ENCODE measurements at places on chromosomes 11 and 22.
A peak's percentile ranks its signal among the peaks of the same experiment; 100 is the strongest.

- H3K36me3 ChIP-seq, result peaks cover 6% of the 10 kb centered on the region
- H3K27ac ChIP-seq, result peak overlapping the region; percentile 62
- peak overlapping the region; percentile 77 for H3K4me3 ChIP-seq
- no peak for DNase-seq
Observed at GRCh38 chr11:569158-569885, 6.9 kb upstream of the PHRF1 start.

GRCh38 chr11:107139396-107139795 is 121.1 kb upstream of the GUCY1A2 start:
- DNase-seq, result no peak
- H3K4me1 ChIP-seq, result no peaks in the 10 kb centered on the region
- no peak overlapping the region for H3K27ac ChIP-seq
- no peaks in the 10 kb centered on the region for H3K36me3 ChIP-seq
- no peaks in the 10 kb centered on the region for H3K27me3 ChIP-seq

DNA sequence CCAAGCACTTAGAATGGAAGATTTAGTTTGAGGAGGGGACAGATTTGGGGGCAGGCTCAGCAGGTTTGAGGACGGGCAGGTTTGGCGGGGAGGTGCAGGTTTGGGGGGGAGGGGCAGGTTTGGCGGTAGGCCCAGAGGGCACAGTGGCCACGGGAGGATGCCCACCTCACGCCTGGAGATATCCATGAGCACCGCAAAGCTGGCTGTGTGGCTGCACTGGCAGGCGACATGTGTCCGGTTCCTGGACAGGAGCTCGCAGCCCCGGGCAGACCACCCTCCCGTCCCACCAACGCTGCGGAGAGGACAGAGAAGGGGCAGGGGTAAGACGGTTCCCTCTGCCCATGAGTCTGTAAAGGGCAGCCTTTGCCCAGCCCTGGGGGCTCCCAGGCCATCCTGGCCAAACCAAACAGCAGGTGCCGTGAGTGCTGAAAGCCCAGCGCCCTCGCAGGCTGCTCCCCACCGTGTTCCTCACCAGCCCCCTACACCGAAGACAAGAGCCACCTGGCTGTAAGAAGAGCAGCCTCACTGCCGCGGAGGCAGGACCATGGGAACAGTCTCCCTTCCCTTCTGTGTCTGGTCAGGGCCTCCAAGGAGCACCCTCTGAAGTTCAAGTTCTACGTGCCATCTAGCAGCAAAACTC is 43.0 kb downstream of the TRMU start:
- H3K36me3 ChIP-seq, result no peaks in the 10 kb centered on the region
- peaks cover 16% of the 10 kb centered on the region for H3K27me3 ChIP-seq
- H3K4me1 ChIP-seq, result peaks cover 5% of the 10 kb centered on the region
- DNase-seq, result no peak
- no peak overlapping the region for H3K4me3 ChIP-seq

DNA sequence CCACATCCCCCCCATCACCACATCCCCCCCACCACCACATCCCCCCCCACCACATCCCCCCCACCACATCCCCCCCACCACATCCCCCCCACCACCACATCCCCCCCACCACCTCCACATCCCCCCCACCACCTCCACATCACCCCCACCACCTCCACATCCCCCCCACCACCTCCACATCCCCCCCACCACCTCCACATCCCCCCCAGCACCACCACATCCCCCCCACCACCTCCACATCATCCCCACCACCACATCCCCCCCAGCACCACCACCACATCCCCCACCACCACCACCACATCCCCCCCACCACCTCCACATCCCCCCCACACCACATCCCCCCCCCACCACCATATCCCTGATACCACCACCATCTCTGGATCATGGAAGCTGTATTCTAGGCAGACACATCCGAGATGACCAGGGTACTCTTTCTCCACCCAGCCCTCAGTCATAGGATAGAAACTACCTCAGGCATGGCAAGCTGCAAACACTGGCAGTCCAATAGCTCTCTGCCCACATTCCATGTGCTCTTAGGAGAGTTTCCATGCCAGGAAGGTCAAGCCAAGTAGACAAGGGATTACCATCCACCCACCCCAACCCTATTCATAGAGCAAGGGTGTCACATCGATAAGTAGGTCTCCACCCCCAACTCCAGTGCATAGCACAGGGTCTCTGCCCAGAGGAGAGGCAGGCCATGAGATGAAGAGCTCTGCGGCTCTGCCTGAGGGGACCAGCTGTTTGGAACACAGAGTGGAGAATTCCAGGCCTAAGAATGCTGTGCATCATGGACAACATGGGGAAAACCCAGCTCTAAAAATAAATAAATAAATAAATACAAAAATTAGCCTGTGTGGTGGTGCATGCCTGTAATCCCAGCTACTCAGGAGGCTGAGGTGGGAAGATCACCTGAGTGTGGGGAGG is 33.0 kb upstream of the TEAD1 start:
- no peaks in the 10 kb centered on the region for H3K4me1 ChIP-seq
- H3K27ac ChIP-seq, result no peak overlapping the region
- peaks cover 1% of the 10 kb centered on the region for H3K27me3 ChIP-seq
- peaks cover 2% of the 10 kb centered on the region for H3K36me3 ChIP-seq
- no peak overlapping the region for H3K4me3 ChIP-seq

DNA sequence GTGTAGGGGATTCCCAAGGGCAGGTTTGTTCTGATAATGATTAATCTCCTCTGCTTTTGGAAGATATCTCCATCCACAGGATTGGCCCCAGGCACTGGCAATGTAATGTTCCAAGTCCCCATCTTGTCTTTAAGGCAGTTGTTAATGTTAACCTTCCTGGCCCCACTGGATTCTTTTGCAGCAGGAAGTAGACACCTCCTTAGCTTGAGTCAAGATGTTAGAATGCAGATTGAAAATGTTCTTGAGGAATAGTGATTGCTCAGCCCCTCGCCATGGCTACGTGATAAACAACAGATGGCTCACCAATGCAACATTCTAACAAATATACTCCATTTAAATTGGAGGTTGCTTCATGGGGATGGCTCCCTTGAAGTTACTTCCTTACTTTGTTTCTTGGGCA is 7.3 kb downstream of the HEPHL1 start:
- no peaks in the 10 kb centered on the region for H3K27me3 ChIP-seq
- DNase-seq, result no peak
- H3K4me3 ChIP-seq, result no peak overlapping the region
- H3K27ac ChIP-seq, result no peak overlapping the region
- H3K36me3 ChIP-seq, result no peaks in the 10 kb centered on the region
- H3K4me1 ChIP-seq, result no peaks in the 10 kb centered on the region

- H3K27ac ChIP-seq, result no peak overlapping the region
- no peaks in the 10 kb centered on the region for H3K27me3 ChIP-seq
- no peaks in the 10 kb centered on the region for H3K36me3 ChIP-seq
- DNase-seq, result no peak
- H3K4me1 ChIP-seq, result no peaks in the 10 kb centered on the region
Observed at GRCh38 chr11:69156235-69156639, 502 bp downstream of the SMIM38 start.

DNA sequence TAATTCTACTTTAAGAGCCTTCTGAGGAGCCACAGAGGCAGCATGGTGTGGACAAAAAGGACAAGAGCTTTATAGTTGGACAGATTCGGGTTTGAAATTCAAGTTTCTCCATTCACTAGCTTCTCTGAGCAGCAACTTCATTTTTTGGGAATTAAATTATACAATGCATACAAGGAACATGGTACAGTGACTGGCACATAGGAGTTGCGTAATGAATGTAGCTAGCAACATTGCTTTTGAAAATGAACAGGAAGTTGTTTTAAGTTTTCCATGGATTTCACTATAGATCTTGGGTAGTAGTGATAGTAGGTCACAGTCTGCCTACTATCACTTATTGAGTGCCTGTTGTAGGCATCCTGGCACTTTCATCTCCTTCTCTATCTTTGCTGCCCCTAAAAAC is 41.0 kb upstream of the BMAL1 start:
- no peak overlapping the region for H3K4me3 ChIP-seq
- DNase-seq, result no peak
- H3K27ac ChIP-seq, result no peak overlapping the region
- H3K36me3 ChIP-seq, result no peaks in the 10 kb centered on the region
- peaks cover 18% of the 10 kb centered on the region for H3K27me3 ChIP-seq
- no peaks in the 10 kb centered on the region for H3K4me1 ChIP-seq

DNA sequence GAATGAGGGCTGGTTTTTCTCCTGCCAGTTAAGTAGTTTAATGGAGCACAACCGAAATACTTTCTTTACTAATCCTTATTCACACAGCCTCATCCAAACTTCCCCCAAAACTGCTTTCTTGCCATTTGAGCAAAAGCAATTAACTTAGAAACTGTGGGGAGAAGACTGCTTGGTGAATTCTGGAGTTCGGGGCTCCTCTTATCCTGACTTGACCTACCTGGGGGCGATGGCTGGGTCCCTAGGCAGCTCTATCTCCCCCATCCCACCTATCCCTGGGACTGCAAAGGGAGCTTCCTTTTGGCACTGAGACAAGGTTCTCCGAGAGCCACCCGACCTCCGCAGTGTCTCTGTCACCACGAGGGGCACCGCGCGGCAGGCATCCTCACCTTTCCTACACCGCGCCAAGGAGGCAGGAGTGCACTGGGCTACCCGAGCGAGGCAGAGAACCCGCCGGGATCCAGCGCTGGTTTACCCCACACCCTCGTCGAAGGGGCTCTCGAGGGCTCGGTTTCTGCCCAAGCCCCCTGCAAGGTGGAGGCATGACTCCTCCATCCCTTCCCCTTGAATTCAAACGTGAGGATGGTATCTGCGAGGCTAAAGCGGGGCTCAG is 759 bp downstream of the DESI1 start:
- peak overlapping the region; percentile 99 for H3K4me3 ChIP-seq
- H3K27ac ChIP-seq, result peak overlapping the region; percentile 97
- H3K36me3 ChIP-seq, result peaks cover 42% of the 10 kb centered on the region
- peaks cover 50% of the 10 kb centered on the region for H3K4me1 ChIP-seq

GRCh38 chr11:86459002-86459385 is 84.3 kb downstream of the CCDC81 start:
- no peak overlapping the region for H3K4me3 ChIP-seq
- H3K36me3 ChIP-seq, result no peaks in the 10 kb centered on the region
- H3K4me1 ChIP-seq, result no peaks in the 10 kb centered on the region
- H3K27me3 ChIP-seq, result no peaks in the 10 kb centered on the region

- H3K4me3 ChIP-seq, result no peak overlapping the region
- no peak for DNase-seq
- no peak overlapping the region for H3K27ac ChIP-seq
- peaks cover 11% of the 10 kb centered on the region for H3K4me1 ChIP-seq
- peaks cover 17% of the 10 kb centered on the region for H3K36me3 ChIP-seq
Observed at GRCh38 chr11:702462-703461, 3.3 kb upstream of the EPS8L2 start.

DNA sequence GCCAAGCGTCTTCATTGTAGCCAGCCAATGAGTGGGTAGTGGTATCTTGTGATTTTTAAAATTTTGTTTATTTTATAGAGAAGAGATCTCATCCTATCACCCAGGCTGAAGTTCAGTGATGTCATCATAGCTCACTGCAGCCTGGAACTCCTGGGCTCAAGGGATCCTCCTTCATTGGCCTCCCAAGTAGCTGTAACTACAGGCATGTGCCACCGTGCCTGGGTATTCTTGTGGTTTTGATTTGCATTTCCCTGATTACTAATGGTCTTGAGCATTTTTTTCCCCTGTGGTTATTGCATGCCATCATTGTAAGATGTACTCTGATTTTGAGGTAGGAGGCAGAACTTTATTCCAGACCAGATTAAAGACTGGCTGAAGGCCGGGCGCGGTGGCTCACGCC is 2.4 kb upstream of the DENND6B start:
- peaks cover 23% of the 10 kb centered on the region for H3K4me1 ChIP-seq
- no peak overlapping the region for H3K27ac ChIP-seq
- no peaks in the 10 kb centered on the region for H3K36me3 ChIP-seq
- H3K4me3 ChIP-seq, result no peak overlapping the region

DNA sequence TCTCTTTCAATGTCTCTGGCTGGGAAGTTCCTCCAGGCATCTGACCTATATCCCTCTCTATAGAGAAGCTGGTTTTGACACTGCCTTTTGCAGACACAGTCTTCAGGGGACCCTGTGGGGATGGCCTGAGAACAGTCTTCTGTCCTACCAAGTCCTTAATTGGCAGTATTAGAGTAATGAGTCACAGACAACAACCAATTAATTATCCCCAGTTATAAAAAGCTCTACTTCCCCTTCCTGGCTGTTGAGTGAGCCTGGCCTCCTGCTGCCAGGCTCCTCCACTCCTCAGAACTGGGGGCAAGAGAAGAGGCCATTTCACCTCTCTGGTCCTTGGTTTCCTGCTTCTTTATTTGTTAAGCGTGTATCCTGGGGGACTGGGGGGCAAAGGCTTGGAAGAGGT is 41.2 kb upstream of the KLHL35 start:
- peaks cover 15% of the 10 kb centered on the region for H3K36me3 ChIP-seq
- peak overlapping the region; percentile 29 for H3K27ac ChIP-seq
- H3K27me3 ChIP-seq, result no peaks in the 10 kb centered on the region

DNA sequence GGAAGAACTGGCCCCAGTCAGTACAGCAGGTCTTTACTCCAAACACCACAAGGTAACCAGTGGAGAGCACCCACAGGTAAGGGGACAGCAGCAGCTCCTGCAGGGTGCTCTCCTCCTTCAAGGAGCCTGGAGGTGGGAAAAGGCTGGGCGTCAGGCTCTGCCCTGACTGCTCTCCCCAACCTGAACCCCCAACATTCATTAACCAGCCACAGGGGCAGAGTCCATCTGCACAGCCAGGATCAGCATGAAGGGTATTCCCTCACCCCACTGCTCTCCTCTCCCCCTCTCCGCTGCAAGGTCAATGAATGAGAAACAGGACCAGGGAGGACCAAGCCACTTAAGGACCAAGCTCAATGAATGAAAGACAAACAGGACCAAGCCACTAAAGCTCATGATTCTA is 3.7 kb downstream of the SLC37A4 start:
- no peak overlapping the region for H3K27ac ChIP-seq
- no peak overlapping the region for H3K4me3 ChIP-seq
- no peaks in the 10 kb centered on the region for H3K27me3 ChIP-seq
- peaks cover 54% of the 10 kb centered on the region for H3K4me1 ChIP-seq

- DNase-seq, result no peak
- no peak overlapping the region for H3K27ac ChIP-seq
- no peak overlapping the region for H3K4me3 ChIP-seq
- no peaks in the 10 kb centered on the region for H3K27me3 ChIP-seq
- peaks cover 31% of the 10 kb centered on the region for H3K36me3 ChIP-seq
- peaks cover 57% of the 10 kb centered on the region for H3K4me1 ChIP-seq
Observed at GRCh38 chr11:65043881-65044501, 3.0 kb downstream of the SAC3D1 start.

DNA sequence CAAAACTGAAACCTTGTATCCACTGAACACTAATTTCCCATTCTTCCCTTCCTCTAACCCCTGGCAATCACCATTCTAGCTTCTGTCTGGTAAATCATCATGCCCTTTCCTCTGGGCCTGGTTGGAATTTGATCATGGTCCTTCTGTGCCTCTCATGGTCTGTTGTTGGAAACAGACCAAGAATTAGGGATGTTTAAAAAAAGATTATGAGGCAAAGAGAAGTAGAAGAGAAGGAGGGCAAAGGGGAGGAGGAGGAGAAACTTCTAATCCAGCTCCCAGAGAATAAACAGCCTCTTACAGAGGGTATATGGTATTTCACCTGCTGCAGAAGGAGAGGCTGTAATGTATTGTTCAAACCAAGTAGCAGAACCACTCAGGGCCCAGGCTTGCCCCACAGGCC is 10.6 kb downstream of the BCO2 start:
- H3K4me3 ChIP-seq, result no peak overlapping the region
- no peak overlapping the region for H3K27ac ChIP-seq
- no peaks in the 10 kb centered on the region for H3K4me1 ChIP-seq

GRCh38 chr11:102886999-102887398 is 12.2 kb upstream of the MMP12 start:
- H3K4me3 ChIP-seq, result no peak overlapping the region
- H3K27me3 ChIP-seq, result peaks cover 5% of the 10 kb centered on the region
- H3K36me3 ChIP-seq, result no peaks in the 10 kb centered on the region
- DNase-seq, result no peak
- no peak overlapping the region for H3K27ac ChIP-seq

GRCh38 chr11:3879216-3879966 is 23.9 kb downstream of the STIM1 start:
- H3K27me3 ChIP-seq, result no peaks in the 10 kb centered on the region
- H3K36me3 ChIP-seq, result peaks cover 13% of the 10 kb centered on the region
- peaks cover 65% of the 10 kb centered on the region for H3K4me1 ChIP-seq
- DNase-seq, result no peak
